T follicular helper cell (primary cell): ENCODE measurements at places on chromosomes 5 and 9.
A peak's percentile ranks its signal among the peaks of the same experiment; 100 is the strongest.

GRCh38 chr9:135289081-135289491, 190.5 kb upstream of the PPP1R26 start:
- no peak for DNase-seq

DNA sequence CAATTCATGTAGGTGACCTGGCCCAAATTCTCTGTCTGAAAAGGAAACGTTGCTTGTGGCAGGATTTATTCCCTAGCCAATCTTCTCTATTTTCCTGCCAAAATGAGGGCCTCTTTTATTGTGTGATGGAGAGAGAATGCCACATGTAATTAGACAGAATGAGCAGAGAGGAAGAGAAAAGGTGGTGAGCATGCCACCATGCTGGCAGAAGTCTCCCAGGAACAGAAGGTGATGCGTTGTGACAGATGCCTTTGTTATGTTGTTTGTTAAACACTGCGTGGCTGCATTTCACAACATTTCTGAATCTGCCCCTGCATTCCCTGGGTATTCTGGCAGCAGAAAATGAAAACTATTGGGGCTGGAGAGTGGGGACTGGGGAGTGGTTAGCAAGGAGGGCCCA, 577.6 kb downstream of the TLR4 start:
- DNase-seq = no peak

- DNase-seq = no peak
Measured at GRCh38 chr9:137556069-137556838, 4.6 kb downstream of the MRPL41 start.

DNA sequence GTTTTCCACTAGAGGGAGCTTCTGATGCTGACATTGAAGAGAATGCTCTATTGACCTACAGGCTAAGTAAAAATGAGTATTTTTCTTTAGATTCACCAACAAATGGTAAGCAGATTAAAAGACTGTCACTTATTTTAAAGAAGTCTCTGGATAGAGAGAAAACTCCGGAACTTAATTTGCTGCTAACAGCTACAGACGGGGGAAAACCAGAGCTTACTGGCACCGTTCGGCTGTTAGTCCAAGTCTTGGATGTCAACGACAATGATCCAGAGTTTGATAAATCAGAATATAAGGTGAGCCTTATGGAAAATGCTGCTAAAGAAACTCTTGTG, 764 bp downstream of the PCDHA11 start:
- DNase-seq = no peak

- no peak for DNase-seq
Measured at GRCh38 chr9:133771486-133772482, 33.6 kb upstream of the SARDH start.

- no peak for DNase-seq
Measured at GRCh38 chr5:146345578-146346366, 7.1 kb downstream of the POU4F3 start.

DNA sequence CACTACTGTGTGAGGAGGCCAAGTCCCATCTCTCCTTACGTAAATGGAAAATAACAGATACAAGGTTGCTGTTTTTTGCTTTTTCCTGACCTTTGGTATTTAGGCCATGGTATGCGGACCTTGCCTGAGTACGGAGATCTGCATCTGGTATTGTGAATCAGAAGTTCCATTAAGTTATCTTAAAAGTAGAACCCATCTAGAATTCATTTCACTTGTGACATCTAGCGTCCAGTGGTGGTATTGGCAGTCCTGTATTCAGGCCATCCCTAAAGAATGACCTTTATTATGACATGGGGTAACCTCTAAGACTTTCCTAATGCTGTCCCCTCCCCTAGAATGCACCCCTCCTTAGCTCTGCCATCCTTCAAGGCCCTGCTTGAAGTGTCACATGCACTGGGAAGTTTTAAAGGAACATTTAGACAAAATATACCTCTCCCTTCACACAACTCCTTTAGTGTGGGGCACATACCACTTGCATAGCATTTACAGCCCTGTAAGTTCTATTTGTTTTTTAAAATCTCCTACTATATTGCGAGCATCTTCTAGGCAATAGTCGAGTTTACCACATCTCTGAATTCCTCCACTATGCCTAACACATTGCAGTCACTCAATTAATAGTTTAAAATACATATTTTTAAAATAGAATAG, 1.9 kb upstream of the SPDL1 start:
- peak; percentile 19 for DNase-seq

DNA sequence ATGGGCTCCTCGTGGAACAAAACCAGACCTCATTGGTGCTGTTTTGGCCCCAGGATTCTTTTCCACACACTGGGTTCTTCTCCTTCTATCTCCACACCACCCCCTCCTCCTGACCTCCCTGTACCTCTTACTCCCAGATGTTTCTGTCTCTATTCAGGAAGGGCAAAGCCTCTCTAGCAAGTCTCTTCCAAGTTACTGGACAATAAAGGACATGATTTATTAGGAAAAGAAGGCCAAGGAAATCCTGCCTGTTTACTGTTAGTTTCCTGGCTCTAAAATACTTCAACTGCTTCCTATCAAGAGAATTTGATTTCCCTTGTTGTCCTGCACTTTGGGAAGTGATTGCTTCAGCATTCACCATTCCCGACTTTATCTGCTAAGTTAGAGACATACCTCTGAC, 262.0 kb downstream of the SAXO1 start:
- no peak for DNase-seq

DNA sequence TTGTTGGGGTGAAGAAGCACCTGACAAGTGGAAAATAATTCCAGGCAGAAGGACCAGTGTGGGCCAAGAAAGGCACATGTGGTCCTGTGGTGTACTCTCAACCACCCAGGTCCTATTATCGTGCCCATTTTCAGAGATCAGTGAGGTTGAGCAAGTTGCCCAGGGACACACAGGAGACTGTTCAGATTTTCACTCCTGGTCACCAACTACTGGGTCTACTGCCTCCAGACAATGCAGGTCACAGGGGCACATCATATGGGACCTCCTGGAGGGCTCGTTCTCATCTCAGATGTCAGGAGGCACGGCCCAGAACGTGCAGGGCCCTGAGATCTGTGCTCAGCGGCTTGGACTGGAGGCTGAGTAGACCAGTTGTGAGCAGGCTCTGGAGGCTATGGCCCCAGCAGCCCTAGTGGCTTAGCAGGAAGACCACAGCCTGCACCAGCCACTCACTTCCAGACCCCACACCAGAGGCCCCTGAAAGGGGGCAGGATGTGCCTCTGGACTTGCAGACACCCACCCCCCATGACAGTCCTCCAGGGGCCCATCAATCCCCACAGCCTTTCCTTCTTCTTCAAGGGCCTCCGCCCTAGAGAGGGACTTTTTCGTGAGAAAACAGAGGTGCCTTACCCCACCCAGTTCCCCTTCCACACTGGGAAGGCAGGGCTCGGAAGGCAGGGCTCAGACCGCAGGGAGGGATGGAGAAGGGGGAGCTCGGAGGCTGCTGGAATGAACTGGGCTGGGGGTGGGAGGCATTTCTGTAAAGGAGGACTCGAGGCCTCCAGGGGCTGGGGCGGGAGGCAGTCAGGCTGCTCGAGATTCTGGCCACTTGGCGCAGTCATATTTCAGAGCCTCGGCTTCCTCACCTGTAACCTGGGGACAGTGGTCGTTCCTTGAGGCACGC, 82.7 kb upstream of the NEURL1B start:
- no peak for DNase-seq

GRCh38 chr5:178651046-178651810, 24.4 kb upstream of the CLK4 start:
- DNase-seq = no peak

DNA sequence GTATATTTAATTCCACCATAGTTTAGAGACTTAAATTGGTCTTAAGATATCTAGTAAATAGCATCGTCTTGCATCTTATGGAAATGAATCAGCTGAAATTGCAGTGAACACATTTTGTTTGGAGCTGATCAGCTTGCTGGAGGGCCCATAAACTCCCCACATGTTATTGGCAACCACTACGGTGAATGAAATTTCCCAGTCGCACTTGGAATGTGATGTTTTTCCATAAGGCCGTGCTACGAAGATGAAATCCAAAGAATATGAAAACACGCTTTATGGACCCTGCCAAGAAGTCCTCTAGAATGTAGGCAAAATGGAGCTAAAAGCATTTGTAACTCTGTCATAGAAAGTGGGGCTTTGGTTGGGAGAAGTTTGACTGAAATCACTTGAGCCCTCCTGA, 572.1 kb downstream of the ACTL7B start:
- DNase-seq = no peak

DNA sequence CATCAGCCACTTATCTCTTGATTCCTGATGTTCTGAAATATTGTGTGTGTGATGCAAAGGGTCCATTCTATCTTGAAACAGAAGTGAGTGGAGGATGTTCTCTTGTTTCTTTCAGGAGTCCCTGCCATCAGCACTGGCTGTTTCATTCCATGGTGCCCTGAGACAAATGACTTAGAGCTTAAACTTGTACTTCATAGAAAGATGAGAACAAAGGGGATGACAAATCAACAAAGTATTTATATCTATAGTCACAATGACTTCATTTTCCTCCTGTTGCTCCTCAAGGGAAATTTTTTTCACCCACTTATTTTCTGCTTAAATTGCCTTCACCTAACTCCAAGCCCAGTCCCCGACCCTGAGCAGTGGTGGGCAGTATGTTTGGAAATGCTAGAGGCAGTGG, 171.6 kb downstream of the TARS1 start:
- no peak for DNase-seq

DNA sequence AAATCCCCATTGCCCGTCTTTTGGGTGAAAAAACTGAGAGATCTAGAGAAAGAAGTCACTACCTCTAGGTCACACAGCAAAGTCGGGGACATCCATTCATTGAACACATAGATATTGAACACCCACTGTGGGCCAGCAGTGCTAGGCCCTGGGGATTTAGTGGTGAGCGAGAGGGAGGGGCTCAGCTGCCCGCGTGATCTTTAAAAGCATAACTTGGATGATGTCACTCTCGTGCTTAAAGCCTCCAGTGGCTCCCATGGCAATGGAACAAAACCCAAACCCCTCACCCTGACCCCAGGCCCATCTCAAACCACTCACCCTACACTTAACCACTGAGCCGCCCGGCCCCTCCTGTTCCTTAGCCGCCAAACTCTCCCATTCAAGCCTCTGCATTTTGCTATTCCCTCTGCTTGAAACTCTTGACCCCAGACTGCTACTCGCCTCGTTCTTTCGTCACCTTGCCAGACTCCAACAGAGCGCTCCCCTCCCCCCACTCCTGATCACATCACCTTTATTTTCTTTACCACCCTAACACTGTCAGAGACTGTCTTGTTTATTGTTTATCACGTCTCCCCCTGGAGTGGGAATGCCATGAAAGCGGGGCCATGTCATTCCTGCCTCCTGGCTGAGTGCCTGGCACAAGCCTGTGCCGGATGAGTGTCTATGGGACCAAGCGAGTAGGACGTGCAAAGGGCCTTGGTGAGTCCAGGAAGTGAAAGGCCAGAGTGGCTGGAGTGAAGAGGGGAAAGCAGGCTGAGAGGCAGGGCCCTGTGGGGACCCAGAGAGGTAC, 710 bp upstream of the PIP5KL1 start:
- DNase-seq = no peak

DNA sequence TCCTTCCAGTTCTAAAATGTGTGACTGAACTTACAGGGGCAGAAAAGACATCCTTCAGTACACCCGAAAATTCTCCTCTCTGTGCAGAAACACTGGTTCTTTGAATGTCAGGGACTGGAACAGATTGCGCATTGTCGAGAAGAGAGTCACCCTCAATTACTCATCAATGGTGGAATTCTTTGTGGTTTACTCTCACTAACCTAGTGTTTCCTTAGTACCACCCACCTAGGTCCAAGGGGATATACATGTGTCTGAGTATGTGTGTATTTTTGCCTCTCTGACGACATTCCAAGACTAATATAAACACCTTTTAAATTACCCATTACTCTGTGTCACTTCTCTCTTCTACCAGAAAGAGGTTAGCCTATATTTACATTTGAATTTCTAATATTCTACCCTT, 660.8 kb downstream of the TLE1 start:
- DNase-seq = no peak

DNA sequence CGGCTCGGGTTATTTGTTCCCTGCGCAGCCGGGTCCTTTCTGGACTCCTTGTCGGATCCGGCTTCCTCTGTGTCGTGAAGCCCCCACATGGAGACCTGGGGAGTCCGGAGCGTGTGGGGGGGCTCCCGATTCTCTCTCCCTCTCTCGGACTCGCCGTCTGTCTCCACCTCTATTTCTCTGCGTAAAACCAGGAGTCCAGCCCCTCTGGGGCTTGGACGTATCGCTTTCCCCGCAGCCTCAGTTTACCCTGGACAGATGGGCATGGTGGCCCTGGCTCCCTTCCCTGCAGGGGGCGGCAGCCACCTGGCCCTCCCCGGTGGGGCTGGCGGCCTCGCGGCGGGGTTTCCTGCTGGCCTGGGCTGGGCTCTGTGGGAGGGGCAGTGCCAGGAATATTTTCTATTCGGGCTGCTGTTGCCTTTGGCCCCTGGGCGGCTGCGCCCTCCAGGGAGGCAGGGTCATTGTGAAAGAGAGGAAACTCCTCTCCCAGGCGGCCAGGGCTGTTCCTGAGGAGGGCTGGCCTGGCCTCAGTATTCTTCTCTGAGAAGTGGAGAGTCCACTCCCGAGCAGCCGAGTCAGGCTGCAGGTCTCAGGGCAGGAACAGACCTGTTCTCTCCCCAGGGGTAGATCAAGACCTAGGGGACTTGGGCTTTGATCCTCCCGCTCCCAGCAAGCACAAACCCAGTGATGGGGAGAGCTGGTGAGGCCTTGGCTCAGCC, 665 bp downstream of the ASS1 start:
- DNase-seq = no peak

DNA sequence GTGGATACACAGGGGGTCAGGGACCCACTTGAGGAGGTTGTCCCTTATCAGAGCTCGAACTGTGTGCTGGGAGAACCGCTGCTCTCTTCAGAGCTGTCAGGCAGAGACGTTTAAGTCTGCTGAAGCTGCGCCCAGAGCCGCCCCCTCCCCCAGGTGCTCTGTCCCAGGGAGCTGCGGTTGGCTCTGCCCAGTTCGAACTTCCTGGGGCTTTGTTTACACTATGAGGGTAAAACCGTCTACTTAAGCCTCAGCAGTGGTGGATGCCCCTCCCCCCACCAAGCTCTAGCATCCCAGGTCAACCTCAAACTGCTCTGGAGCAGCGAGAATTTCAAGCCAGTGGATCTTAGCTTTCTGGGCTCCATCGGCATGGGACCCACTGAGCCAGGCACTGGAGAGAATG, 15.9 kb downstream of the SRD5A1 start:
- DNase-seq = no peak

DNA sequence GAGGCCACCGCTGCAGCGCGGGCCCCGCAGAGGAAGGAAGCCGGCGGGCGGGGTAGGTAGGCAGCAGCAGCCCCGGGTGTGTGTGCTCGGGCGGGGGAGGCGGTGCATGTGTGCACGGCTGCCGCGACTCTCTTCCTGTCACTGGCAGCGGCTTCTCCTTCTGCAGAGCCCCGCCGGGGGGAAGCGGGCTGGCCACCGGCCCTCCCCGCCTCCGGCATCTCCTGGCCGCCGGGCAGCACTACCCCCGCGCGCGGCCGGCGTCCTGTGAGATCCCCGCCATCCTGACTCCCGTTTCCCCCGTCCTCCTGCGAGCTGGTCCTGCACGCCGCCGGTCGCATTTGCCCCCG, 315 bp downstream of the PIK3R1 start:
- no peak for DNase-seq

DNA sequence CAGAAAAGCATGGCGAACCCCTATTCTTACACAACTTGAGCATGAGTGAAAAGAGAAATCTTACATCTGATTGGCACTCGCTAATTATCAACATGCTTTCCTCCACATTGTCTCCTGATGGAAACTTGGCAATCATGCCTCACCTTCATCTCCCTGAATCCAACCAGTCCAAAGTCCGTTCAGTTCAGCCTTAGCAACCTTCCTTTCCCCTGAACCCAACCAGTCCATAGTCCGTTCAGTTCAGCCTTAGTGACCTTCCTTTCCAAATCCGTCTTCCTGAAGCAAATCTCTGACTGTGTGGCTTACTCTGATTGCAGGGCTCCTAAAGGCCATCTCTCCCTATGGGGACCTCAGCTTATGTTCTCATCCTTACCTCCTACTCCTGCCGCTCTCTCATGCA, 538.3 kb upstream of the CLINT1 start:
- DNase-seq = no peak
